CD4-positive, alpha-beta T cell treated with Interleukin-10 for 1 hour (primary cell): ENCODE measurements at places on chromosomes 4 and X.

DNA sequence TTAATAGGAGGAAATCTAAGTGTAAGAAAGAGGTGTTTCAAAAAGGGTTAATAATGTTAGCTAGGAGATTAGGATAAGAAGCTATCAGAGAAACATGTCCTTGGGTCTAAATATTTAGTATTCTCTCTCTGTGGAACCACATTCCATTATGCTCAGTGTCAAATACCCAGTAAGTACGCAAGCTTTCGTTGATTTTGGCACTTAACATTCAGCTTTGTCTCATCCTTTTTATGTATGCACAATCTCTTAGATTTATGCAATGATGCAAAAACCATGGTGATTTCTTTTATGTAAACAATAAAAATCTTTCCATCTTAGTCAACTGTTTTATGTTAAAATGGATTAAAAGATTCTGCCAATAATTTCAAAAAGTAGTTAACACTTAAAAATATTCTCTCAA is 129.2 kb downstream of the KLHL13 start:
- DNase-seq: no peak

DNA sequence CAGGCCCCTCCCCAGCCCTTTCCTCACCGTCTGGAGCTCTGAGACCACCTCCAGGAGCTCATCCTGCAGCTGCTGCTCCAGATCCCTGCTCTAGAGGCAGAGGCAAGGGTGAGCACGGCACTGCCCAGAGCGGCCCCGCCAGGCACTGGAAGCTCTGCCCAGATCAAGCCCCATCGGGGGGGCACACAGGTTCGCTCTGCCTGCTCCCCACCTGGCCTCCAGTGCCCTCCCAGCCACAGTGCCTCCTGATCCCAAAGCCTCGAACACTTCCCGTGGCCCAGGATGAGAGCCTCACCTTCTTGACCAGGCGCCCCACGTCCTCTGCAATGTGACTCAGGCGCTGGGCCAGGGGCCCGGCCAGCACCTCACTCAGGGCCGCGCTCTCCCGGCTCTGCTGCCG is 5.0 kb downstream of the ARHGAP4 start:
- no peak for DNase-seq

GRCh38 chrX:7316887-7317286 is 168.9 kb upstream of the PUDP start:
- DNase-seq: no peak

DNA sequence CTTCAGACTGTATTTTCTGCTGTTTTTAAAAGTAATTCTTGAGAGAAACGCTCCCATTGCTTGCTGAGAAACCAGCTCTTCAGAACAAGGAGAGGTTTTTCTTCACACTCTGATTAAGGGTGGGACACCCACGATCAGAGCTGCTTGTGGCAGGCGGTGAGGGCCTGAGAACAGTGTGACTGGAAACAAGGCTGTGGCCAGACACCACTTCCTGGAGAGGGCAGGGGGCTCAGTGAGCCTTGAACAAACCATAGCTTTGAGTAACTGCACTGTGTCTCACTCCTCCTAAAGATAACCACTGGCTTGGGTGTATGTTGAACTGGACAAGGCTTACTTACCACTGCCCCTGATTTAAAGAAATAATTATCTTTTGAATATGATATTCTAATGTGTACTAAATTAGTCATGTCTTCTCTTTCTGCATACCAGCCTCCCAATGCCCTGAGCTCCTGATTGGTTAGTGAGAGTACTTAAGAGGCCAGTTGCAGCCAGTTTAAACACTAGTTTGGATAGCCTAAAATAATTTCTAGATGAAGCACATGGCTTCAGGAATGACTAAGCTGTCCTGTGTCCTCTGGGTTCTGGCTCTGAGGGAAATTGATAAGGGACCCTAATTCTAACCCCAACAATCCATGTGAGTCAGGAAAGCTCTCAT is 3.7 kb upstream of the GPR82 start:
- peak; percentile 51 for DNase-seq

DNA sequence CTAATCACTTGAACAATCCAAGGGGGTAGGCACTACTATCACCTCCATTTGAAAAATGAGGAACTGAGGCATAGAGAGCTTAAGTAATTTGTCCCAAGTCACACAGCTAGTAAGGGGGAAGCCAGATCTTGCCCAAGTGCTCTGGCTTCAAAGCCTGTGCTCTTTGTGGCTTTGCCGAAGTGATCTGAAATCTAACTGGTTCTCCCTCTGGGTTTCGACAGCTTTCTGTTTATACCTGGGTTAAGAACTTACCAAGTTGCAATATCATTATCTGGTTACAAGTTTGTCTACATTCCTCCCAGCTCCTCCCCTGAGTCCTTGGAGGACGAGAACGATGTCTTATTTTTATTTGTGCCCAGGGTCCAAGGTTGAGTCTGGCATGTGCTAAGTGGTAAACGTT is 125.3 kb upstream of the RAI2 start:
- no peak for DNase-seq

DNA sequence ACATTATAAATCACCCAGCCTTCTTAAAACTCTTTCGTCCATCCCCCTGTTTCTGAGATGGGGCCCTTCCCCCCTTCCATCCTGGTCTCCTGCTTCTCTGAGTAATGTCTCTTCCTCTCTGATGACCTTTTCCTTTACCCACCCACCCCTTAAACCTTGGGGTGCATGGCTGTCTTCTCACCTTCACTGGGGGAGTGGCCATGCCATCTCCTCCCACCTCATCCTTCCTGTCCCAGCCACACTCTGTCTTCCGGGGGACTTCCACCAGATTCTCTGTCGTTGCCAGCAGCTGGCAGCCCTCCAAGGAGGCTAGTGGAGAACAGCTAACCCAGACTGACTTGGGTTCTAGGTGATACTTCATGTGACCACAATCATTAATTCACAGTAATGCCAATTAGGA is 83.2 kb upstream of the SCML1 start:
- peak; percentile 60 for DNase-seq

- no peak for DNase-seq
Measured at GRCh38 chr4:88242144-88242543, 42.2 kb downstream of the PPM1K start.

GRCh38 chr4:115944146-115944905 is 830.9 kb upstream of the NDST4 start:
- no peak for DNase-seq

- no peak for DNase-seq
Measured at GRCh38 chr4:83923341-83923740, 387.4 kb downstream of the GPAT3 start.

- DNase-seq: no peak
Measured at GRCh38 chr4:164304101-164304639, 449.8 kb upstream of the SMIM31 start.

GRCh38 chrX:1589356-1590130 is 1.9 kb upstream of the AKAP17A start:
- no peak for DNase-seq

DNA sequence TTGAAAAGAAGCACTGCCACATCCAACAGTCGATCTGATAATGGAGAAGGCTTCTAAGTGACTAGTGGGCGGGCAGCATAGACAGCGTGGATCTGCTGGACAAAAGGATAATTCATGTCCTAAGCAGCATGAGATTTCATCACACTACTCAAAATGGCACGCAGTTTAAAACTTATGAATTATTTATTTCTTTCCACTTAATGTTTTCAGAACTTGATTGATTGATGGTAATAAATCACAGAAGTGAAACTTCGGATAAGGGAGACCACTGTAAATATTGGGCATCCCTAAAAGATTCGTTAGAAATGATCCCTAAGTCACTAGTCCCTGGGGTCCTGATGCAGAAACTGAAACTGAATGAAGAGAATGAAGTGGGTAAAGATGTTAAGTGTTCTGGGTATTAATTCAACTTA is 93.0 kb upstream of the ANK2 start:
- no peak for DNase-seq

- DNase-seq: no peak
Measured at GRCh38 chr4:85151371-85151770, 184.9 kb upstream of the WDFY3 start.
